Stimulated activated CD4-positive, alpha-beta T cell treated with anti-CD3 and anti-CD28 coated beads, Interleukin-15, amount 100 ng/mL, for 24 hours (primary cell): ENCODE measurements at places on chromosomes 7 and 10.

GRCh38 chr7:25392588-25393338 lies 164.5 kb upstream of the NPVF start:
- DNase-seq = no peak

GRCh38 chr7:47375121-47375938 lies 206.6 kb downstream of the TNS3 start:
- DNase-seq = no peak

GRCh38 chr10:59709395-59710125 lies at the start of gene SLC16A9:
SLC16A9 (minus strand) TSS chr10:59709850; CDS start chr10:59684291, 25,559 bp downstream.
- DNase-seq = peak; percentile 77

GRCh38 chr7:84042110-84042539 lies 152.5 kb downstream of the SEMA3A start:
- DNase-seq = no peak

- DNase-seq = no peak
Measured at GRCh38 chr7:73577627-73578341, 595 bp downstream of the TBL2 start.

DNA sequence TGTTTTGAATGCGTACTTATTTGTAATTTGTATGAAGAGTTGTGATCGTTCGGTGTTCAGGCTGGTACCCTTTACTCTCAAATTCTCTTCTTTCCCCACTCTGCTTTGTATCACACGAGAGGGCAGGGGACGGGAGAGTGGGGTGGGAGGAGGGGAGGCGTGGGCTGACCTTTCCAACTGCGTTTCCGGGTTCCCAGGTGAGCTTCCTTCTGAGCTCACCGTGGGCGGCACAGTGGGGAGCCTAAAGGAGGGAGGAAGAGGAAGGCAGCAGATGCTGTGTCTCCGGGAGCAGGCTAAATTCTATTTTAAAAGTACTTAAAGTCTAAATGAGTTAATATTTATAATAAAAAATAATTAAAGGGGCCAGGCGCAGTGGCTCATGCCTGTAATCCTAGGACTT lies 7.4 kb upstream of the XRCC2 start:
- no peak for DNase-seq

DNA sequence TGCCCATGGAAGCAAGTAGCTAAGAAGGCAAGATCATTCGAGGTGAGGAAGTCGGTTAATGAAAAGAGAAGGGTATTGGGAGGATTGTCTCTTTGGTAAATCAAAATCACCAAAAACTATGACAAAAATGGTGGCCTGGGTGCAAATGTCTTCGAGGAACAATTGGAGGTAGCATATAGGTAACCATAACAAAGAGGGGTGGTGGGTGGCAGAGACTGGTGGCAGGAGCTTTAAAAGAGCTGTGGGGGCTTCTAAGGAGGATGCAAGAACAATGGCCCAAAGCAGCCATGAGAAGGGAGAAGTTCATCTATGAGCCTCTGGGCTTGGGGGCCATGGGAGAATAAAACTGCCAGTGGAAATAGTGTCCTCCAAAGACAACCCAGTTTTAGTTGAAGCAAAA lies 172.2 kb upstream of the PDE1C start:
- DNase-seq = no peak

GRCh38 chr10:93378039-93378438 lies 104.1 kb downstream of the MYOF start:
- DNase-seq = no peak

DNA sequence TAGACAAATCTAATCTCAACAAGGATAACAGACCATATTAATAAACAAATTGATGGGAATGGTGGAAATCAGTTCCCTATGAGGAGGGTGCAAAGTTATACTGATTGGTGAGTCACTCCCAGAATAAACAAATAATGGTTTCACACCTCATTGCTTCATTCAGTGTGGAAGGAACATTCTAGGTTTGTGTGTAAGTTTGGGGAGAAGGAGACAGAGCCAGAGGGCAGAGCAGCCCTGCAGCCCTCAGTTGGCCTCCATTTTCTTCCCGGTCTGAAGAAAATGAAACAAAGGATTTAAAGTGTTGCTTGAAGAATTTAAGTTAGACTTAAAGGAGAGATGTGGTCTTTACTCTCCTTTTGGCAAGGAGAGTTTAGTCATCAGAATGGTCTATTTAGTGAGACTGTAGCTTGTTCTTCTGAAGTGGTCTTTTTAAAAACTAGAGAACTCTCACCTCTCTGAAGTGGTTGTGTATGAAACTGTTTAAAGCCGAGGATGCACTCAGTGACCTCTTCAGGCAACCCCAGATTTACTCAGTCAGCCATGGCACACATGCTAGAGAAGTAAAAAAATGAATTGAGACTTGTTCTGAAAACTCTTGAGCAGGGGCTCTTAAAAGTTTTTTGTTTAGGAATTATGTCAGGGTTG lies 27.2 kb downstream of the IKZF1 start:
- peak; percentile 59 for DNase-seq
